ELR (cell line): ENCODE measurements at places on chromosomes 5 and 9.

DNA sequence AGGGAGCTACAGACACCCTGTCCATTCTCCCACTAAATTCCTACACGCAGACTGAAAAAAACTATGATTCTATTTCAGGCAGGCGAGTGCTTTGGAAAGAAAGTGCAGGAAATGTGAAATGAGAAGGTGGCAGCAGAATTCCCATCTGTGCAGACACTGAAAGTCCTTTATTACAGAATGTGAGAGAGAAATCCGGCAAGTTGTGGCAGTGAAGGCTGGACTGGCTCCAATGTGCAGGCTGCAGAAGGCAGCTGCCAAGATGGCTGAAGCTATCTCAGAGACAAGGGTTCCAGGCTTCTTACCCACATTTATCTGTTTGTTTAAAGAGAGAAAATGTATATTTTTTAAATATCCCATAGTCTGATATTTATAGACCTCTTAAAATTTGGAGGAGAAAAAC, 161.8 kb upstream of the VLDLR start:
- no peak for DNase-seq

DNA sequence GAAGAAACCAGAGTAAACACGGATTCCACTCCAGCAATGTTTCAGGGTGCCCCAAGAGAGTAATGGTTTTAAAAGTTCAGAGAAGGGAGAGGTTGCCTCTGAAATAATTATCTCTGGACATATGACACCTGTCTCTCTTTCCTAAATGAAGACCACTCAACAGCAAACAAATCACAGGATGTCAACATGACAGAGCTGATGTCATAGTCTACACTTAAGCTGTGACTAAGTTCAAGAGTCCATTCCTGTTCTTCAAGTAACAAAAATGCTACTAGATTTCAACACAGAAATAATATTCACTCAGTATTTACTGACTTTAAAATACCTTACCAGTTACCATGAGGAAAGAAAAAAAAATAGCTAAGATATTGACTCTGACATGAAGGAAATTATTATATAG, 44.7 kb upstream of the SLC30A5 start:
- DNase-seq = no peak

DNA sequence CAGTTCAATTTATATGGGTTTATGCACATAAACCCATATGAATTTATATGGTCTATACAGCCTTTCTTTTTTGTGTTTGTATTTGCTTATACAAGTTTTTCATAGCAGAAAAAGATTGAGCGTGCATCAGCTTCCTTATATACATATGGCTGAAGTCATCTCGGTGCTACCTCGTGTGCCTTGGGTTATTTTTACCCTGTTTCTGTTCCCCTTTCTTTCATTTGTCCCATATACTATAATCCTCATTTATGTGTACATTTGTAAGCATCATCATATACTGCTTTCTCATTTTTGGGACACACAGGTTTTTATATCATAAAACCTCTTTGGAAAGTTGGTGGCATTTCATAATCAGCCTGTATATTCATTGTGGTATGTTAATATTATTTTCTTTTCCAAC, 107.8 kb upstream of the ADAMTSL1 start:
- DNase-seq = no peak

- no peak for DNase-seq
These were observed 70.9 kb upstream of the SPOCK1 start for GRCh38 chr5:137570070-137570469.

- DNase-seq = peak; percentile 48
These were observed 36.8 kb upstream of the NEK6 start for GRCh38 chr9:124220946-124221451.

DNA sequence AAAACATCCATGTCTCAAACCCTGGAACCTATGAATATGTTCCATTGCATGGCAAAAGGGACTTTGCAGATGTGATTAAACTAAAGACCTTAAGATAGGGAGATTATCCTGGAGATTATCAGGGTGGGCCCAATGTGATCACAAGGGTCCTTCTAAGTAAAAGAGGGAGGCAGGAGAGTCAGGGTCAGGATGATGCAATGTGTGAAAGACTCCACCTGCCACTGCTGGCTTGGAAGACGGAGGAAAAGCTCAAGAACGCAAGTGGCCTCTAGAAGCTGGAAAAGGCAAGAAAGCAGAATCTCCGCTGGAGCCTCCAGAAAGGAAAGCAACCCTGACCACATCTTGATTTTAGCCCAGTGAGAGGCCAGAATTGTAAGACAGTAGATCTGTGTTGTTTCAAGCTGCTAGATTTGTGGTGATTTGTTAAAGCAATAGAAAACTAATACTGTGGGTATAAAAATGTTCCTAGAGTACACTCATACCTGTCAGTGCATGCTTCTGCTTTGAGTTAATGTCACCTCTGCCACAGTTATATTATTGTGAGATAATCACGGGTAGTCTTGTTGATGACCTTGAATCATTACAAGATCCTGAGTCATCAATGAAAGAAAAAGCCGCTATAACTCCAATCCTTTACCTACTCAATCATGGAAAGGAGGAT, 93.5 kb upstream of the TNPO1 start:
- DNase-seq = no peak

- no peak for DNase-seq
These were observed 123.4 kb upstream of the APC start for GRCh38 chr5:112614285-112614684.

GRCh38 chr5:59757442-59757841, 136.1 kb downstream of the PDE4D start:
- peak; percentile 30 for DNase-seq

GRCh38 chr5:181263633-181264032, 2.7 kb upstream of the TRIM52 start:
- DNase-seq = no peak

- no peak for DNase-seq
These were observed 20.7 kb downstream of the LHX2 start for GRCh38 chr9:124032247-124032646.

- DNase-seq = peak; percentile 82
These were observed 720 bp downstream of the NADK2 start for GRCh38 chr5:36240779-36241630.

DNA sequence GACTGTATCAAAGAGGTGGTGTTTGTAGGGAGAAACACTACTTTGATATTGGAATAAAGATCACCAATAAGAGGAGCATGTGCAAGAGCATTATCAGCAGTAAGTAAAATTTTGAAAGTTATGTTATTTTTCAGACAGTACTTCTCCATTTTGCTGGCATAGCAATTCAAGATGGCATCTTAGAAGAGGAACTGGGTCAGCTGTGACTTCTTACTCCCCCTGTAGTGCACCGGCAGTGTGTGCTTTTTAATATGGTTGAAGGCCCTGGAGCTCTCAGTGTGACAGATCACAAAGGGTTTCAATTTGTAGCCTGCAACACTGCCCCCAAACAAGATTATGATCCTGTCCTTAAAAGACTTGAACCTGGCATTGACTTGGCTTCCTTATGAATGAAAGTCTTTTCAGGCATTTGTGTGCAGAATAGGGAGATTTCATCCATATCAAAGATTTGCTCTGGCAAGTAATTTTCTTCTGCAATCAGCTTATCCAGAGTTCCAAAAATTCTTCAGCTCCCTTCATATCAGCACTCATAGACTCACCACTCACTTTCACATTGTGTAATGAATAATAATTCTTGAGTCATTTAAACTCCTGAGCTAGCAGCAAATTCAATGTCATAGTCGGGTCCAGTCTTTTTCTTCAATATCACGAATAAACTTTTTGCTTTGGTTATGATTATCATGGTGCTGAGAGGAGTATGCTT, 105.7 kb upstream of the MAMDC2 start:
- no peak for DNase-seq

- DNase-seq = no peak
These were observed 17.0 kb upstream of the CEP78 start for GRCh38 chr9:78218890-78219289.

DNA sequence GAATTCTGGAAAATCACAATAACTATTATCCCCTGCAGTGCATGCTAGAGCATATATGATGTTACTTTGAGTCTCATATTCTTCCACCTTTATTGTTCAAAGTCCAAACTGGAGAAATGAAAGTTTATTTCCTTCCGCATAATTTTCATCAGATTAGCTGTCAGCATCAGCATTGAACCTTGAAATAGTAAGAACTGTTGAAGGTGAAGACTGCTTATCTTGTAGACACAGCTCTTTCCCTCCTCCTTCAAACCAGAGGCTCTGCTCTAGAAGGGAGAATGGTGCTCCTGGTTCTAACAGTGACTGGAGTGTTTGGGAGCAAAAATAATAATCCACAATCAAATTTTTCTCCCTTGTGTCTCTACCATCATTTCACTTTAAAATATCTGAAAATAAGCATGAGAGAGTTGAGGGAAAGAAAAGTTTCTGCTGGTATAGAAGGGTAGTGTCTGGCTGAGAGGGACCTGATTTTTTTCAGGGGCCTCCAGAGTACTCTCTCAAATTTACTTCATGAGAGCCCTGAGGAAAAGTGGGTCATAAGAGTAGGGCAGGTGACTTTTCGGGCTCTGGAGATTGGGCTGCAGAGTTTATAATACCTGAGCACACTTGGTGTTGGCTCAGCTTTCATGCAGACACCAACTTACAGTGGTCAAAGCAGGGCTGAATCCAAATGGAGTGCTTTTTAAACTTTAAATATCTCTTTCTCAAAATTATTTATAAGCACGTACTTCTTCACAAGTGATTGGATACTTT, 170.4 kb downstream of the ZDHHC21 start:
- no peak for DNase-seq
